ENCODE measurements at places on chromosomes 11 and 22.

- peak; percentile 83 for DNase-seq
Measured at GRCh38 chr11:119094816-119095065, 6.9 kb downstream of the DPAGT1 start.

GRCh38 chr11:47253660-47254059 lies 4.1 kb upstream of the NR1H3 start:
- no peak for DNase-seq

DNA sequence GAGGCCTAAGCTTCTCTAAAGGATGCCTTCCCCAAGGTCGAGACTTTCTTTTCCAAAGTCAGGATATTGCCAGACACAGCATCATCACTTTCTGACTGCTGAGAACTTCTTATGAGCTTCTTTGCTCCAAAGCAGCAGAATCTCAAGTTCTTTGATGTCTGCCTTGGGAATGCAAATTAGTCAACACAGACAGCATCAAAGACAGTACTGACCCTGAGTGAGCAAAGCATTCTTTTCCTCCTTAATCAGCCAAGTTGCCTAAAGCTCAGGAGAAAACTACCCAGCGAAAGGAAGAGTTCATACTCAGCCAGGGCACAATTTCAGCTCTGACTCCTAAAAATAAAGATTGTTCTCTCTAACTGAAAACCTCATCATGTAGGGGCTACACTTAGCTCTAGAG lies 98.0 kb downstream of the SLC36A4 start:
- DNase-seq = no peak

DNA sequence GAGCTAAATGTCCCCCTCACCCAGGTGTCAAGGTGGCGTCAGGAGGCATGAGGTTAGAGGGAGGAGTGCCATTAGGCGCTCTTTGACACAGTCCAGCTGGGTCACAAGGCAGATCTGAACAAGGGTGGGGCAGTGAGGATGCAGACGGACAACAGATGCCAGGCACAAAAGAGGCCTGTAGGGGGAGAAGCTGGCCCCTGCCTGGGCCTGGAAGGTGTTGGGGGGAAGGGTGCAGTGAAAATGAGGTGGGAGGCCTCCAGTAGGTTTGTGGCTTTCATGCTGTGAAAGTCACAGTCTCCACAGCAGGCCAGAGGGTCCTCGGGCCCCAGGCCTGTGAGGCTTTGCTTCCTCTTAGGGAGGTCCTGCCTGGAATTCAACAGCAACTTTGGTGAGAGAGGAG lies 85.0 kb upstream of the PLET1 start:
- no peak for DNase-seq

- DNase-seq = no peak
Measured at GRCh38 chr22:38404419-38404818, 50.6 kb downstream of the KCNJ4 start.

DNA sequence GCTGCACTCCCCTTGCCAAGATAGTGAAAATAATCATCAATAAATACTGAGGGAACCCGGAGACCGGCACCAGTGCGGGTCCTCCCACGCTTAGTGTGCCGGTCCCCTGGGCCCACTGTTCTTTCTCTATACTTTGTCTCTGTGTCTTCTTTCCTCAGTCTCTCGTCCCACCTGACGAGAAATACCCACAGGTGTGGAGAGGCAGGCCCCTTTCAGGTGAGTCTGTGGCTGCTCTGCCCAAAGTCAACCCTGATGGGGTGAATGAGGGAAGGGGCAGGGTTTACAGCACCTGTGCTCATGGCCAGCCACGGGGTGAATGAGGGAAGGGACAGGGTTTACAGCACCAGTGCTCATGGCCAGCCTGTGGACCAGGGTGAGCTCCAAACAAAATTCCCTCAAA lies 4.7 kb downstream of the BET1L start:
- DNase-seq = no peak

GRCh38 chr11:71425860-71426259 lies 22.3 kb downstream of the DHCR7 start:
- no peak for DNase-seq

DNA sequence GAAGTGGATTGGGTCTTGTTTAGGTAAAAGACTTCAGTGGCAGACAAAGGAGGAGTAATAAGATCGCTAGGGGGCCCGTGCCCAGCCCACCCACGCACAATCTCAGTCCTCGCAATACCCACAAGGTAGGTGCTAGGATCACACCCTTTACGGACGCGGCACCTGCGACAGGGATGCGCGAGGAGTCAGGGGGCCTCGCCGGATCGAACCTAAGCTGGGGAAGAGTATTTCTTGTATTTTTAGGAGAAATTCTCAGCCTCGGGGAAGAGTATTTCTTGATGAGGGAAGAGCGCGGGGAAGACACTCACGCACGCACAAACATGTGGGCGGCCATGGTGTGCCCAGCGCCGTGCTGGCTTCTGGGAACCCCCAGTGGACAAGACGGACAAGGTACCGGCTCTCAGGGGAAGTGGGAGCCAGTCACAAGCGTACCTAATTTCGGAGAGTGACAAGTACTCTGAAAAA lies 745 bp upstream of the FAM118A start:
- DNase-seq = peak; percentile 27

DNA sequence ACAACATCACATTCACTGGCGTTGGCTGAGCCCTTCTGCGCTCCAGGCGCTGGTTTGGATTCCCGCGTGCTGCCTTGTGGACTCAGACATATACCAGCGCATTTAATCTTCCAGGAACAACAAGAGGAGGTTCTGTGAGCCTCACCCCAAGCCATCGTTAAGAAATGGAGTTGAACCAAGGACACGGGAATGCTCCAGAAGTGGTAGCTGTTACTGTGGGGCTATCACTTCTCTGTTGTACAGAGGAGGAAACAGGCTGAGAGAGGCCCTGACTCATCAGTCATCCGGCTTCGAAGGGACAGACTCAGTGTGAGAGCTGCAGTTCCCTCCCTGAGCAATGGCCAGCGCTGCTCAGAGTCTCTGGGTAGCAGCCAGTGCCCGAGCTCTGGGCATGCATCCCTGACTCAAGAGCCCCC lies 291.3 kb downstream of the TBC1D22A start:
- DNase-seq = no peak

GRCh38 chr22:42679691-42680090 lies 30.5 kb upstream of the CYB5R3 start:
- DNase-seq = no peak

DNA sequence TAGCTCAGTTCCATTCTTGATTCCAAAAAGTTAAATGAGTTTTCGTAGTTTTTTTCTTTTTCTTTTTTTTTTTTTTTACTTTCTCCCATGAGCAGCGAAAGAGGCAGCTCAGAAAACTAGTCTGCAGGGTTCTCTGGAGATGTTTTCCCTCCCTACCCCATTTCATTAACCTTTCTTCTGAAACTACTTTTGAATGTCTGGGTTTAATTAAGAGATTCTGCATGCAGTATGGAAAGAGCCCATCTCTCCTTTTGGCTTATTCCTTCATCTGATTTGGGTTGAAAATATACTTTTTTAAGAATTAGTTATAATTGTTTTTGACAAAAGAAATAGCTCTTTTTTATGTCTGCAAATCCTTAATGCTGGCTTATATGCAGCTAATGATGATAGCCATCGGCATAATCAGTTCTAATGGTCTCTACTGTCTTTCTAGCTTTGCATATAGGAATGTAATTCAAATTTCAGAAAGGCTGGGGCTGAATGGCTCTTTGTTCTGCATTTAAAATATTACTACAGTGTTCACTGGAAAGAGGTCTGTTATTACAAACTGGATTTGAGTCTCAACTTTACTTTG lies 265.3 kb downstream of the FAT3 start:
- no peak for DNase-seq

- no peak for DNase-seq
Measured at GRCh38 chr11:130103296-130103814, 33.7 kb downstream of the APLP2 start.

- no peak for DNase-seq
Measured at GRCh38 chr11:22786475-22786874, 43.1 kb downstream of the SVIP start.

Data from uterus (tissue), 4 donors.